Purkinje cell (primary cell): ENCODE measurements at places on chromosomes 2 and 18. TPM values are rescaled to one million over a fixed set of nuclear protein-coding genes. Genes with fewer than 3 reads are reported as not detected.

SNTG2 gene
- polyA plus RNA-seq = 1.6 and 2.0 TPM in 2 replicates

CCDC74B gene
- 0.92 TPM in 1 of 2 replicates, not detected in the other for polyA plus RNA-seq

TCF23 gene
- polyA plus RNA-seq = not detected in 2 replicates

HAAO gene
- not detected in 2 replicates for polyA plus RNA-seq
